OCI-LY7 (cell line): ENCODE measurements at places on chromosomes 12 and 14. TPM values are rescaled to one million over a fixed set of nuclear protein-coding genes. Genes with fewer than 3 reads are reported as not detected.

SLC5A8 gene
- not detected in 2 replicates for total RNA-seq

MYH7 gene
- not detected in 2 replicates for total RNA-seq

ENDOU gene
- 0.55 TPM in 1 of 2 replicates, not detected in the other for total RNA-seq

ABCD2 gene
- total RNA-seq = 1.9 and 2.4 TPM in 2 replicates

NPFF gene
- total RNA-seq = not detected in 2 replicates

HPD gene
- not detected in 2 replicates for total RNA-seq

SSTR1 gene
- not detected in 2 replicates for total RNA-seq

DNA sequence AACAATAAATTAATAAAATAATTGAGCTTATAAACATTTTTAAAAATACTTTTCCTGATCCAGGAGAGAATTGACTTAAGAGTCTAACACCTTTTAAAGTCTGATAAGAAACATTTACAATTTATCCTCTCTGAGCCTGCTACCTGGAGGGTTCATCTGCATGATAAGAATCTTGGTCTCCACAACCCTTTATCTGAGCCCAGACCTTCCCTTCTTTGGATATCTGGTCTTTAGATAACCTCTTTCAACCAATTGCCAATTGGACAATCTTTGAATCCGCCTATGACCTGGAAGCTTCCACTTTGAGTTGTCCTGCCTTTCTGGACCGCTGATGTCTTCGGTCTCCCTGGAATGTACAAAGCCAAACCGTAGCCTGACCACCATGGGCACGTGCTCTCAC lies 1393.3 kb upstream of the TMEM132C start:
- no peak for DNase-seq

- no peak for DNase-seq
These were observed 90.1 kb downstream of the NCOR2 start for GRCh38 chr12:124477107-124477915.

DNA sequence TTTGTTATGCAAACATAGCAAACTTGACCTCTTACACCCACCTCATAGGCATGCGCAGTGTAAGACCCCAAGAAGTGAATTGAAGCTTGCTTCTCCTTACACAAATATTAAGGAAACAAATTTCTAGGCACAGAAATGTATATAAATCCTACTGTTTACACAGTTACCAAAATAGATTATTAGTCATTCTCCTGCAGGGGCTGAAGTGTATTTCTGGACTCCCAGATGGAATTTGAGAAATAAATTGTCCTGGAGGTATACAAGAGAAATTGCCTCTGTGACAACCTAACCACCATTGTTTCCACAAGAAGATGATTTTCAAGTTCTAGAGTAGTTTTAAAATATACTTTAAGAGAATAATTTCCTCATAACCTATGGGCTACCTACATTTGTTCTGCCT lies 656.0 kb upstream of the MDGA2 start:
- no peak for DNase-seq

GRCh38 chr12:98418357-98419075 lies 96.9 kb upstream of the TMPO start:
- no peak for DNase-seq

GRCh38 chr12:6827437-6827911 lies 733 bp upstream of the P3H3 start:
- peak; percentile 47 for DNase-seq

- no peak for DNase-seq
These were observed 479 bp downstream of the SEL1L start for GRCh38 chr14:81533212-81533535.

DNA sequence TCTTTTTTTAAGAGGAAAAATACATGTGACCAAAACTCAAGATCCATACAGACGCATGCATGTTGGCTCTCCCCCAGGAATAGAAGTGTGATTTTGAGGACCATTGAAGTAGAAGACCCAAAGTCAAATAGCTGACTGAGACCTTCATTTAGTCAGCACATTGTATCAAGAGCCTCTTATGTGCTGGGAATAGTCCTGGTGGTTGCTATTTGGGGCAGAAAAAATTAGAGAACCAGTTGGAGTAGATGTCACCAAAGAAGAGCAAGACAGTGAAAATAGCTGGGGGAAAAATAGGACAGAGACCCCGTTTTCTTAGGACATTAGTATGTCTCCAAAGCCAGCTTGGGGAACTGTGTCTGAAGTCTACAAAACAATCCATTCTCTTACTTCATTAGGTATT lies 93.6 kb downstream of the PELI2 start:
- no peak for DNase-seq

- DNase-seq = no peak
These were observed 19.7 kb upstream of the GRIP1 start for GRCh38 chr12:66698558-66698957.

DNA sequence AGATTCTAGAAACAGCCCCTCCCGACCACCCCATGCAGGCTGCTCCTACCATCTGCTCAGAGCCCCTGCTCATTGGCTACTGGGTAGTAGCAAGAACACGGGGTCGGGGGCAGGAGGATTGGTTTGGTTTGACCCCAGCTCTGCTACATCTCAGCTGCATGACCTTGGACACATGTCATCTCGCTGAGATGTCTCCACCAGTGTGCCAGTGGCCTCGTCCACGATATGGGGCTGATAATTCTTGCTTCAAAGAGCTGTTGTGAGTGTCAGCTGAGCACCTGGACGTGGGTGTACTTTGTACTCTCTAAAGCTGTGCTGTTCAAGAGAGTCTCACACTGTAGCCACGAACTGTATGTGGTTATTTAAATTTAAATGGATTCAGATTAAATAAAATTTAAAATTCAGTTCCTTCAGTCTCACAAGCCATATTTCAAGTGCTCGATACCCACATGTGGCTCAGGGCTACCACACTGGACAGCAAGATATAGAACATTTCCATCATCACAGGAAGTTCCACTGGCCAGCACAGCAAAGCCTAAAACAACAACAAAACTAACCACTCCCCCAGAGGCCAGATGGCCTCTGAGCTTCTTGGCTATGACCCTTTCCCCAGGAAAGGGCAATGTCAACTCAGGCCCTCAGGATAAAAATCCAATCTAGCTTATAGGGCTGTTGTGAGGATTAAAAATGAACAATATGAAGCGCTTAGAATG lies 18.6 kb downstream of the LTBP2 start:
- DNase-seq = no peak

DNA sequence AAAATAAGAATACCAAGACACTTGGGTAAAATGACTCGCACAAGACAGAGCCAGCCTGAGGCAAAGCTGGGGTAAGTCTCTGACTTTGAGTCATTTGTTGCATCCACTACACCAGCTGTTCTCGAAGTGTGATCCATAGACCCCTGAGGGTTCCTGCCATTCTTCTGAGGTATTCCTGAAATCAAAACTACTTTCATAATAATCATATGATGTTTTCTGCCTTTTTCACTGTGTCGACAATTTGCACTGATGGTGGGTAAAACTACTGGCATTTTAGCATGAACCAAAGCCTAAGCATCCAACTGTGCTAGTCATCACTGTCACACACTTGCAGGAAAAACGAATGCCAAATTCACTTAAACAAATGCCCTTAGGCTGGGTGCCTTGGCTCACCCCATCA lies 135.5 kb upstream of the FUT8 start:
- DNase-seq = no peak

- DNase-seq = peak; percentile 24
These were observed 288.4 kb downstream of the FBXL14 start for GRCh38 chr12:1305791-1306500.
